ENCODE measurements at places on chromosomes 6 and 20.

- DNase-seq: no peak
Observed at GRCh38 chr6:168560126-168560525, 119.1 kb downstream of the SMOC2 start.

DNA sequence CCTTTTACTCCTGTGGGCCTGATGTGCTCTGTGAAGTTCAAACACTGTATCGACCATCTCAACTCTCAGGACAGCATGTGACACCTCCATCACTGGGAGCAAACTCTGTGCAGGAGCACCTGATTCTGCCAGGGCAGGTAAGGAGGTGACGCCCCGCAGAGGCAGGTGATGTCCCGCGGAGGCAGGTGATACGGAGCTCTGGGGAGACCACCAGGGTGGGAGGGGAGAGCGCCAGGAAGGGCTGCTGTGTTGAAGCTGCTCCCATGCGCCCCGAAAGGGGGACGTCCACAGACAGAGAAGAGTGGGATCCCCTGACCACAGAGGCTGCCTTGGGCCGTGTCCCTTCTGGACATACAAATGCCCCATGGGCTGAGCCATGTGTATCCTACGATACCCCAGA is 58.3 kb downstream of the DACT2 start:
- no peak for DNase-seq

DNA sequence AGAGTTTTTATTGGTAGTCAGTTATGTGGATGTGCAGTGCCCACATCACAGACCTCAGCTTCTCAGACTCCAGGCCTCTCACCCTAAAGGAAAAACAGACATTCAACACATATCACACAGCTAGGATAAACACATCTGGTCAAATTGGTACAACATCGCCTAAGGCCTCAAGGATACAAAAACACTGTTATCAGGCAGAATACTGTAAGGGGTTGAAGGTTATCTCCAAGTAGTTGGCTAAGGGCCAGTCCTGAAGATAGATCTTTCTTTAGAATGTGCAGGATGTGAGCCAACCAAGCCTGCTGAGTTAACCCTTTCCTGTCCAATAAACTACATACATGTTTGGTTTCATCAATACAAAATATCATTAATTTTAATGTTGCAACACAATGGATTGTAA is 308.4 kb upstream of the GJE1 start:
- no peak for DNase-seq

GRCh38 chr6:88143421-88144157 is 22.6 kb downstream of the CNR1 start:
- DNase-seq: no peak

DNA sequence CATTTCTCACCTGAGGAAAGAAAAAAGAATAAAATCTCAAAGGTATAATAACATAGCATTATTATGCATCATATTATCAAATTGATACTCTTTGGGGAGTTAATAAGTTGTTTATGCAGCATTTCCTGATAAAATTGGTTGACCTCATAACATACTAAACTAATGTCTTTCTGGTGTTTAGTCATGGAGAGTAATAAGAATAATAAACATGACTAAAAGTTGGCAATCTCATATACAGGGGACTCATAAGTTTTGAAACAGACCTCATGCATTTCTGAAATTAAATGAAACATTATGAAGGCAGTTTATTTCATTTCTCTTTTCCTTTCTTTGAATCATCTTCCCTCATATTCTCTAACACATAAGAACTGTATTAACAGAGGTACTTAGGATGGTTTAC is 60.5 kb upstream of the PRDM1 start:
- no peak for DNase-seq

GRCh38 chr6:28410767-28411166 is 11.2 kb upstream of the ZSCAN12 start:
- DNase-seq: no peak

GRCh38 chr6:40440053-40440452 is 147.1 kb downstream of the LRFN2 start:
- no peak for DNase-seq

GRCh38 chr6:15170126-15170525 is 75.7 kb upstream of the JARID2 start:
- DNase-seq: no peak

GRCh38 chr6:71204741-71205140 is 83.9 kb upstream of the OGFRL1 start:
- no peak for DNase-seq

DNA sequence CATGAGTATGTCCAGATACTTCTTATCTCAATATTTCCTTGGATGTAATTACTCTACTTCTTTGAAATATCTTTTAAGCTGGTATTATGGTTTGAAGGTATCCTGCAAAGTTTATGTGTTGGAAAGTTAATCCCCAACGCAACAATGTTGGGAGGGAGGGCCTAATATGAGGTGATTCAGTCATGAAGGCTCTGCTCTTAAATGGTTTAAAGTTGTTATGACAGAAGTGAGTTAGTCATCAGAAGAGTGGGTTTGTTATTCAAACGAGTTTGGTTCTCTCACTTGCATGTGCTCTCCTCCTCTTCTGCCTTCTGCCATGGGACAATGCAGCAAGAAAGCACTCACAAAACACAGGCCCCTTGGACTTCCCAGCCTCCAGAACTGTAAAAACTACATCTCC is 176.3 kb downstream of the KCNQ5 start:
- no peak for DNase-seq

DNA sequence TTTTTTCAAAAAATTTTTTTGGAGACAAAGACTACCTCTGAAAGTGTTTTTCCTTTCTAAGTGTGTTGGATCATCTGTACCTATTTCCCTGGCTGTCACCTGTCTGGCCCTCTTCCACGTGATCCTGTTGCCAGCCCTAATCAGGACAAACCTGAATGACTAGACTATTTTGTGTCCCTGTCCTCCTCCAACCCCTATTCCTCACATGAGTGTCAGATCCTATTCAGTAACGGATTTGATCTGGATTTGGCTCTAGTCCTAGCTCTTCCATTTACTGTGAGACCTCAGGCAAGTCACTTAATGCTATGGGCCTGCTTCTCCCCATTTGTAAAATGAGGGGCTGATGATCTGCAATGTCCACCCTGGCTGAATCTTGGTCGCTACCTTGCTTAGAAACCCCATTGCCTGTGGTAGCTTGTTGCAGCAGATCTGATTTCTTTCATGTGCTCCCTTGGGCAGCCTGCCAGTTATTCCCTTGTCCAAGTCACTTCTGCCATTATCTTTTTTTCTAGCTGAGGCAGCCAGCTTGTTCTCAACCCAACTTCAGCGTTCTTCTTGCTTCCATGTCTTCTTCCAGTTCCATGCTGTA is 4.8 kb downstream of the PHF20 start:
- DNase-seq: no peak

DNA sequence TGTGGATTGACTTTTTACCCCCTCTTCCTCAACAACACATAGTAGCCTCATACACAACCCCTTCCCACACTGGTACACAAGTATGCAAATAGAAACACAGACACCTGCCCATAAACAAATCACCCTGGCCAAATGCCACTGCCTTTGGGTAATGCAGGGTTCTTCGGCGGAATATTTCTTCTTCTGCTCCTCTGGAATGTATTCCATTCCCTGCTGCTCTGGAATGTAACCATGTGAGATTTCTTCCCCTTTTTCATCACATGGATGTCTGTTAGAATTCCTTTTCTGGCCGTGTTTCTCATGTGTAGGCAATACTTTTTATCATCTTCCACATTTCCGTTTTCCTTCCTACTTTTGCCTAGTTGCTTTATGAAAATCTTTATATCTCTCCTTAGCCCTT is 76.1 kb upstream of the TPD52L1 start:
- DNase-seq: no peak

GRCh38 chr6:87349896-87350295 is 5.3 kb downstream of the C6orf163 start:
- no peak for DNase-seq

DNA sequence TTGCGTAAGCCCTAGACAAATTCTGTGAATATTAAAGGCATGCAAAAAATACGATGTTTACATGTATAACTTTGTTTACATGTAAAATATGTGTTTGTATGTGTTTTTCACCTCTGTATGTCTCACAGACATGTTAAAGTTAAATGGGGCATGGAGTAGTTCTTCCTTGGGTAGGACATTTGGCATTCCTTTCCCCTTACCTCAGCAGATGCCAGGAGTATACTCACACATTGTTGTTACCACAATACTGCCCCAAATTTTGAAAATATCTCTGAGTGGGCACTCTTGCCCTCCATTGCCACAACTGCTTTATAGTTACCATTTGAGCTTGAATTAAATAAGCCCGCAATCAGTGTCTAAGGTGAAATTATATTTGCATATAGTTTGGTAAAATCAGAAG is 147.5 kb downstream of the MYO6 start:
- no peak for DNase-seq

DNA sequence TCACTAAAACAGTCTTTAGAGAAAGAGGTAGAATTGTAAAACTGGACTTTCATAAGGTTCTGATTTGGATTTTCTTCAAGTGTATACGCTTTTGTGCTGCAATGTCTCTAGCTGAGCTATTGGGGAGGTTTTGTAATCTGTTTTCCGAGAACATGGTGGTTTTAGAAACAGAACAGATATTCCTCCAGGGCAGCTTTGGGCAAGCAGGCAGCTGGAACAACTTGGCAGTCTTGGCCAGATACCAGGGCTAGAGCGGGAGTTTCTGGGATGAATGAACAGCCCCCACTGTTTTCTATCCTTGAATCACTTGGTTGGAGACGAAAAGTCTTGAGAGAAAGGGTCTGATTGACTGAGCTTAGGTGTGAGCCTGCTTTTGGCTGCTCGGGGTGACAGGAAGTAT is 17.1 kb upstream of the ARMC2 start:
- DNase-seq: no peak

DNA sequence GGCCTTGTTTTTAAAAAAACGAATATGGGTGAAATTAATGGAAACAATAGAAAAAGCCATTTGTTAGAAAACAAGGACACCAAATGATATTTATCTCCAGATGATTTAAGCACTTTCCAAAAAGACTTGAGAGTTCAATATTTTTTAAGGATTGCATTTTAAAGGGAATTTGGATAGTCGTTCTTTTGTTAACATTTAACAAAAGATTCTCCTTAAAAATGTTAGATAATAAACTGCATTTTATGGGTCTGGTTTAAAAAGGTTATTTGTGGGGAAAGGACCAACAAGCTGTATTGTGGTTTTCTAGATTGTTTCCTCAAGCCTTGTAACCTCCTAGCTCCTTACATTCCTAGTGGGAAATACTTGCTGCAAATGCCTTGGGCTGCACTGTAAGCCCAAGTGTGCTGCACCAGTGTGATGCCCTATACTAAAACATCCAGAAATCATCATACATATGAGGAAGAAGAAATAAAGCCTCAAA is 1.5 kb upstream of the PHIP start:
- DNase-seq: no peak

DNA sequence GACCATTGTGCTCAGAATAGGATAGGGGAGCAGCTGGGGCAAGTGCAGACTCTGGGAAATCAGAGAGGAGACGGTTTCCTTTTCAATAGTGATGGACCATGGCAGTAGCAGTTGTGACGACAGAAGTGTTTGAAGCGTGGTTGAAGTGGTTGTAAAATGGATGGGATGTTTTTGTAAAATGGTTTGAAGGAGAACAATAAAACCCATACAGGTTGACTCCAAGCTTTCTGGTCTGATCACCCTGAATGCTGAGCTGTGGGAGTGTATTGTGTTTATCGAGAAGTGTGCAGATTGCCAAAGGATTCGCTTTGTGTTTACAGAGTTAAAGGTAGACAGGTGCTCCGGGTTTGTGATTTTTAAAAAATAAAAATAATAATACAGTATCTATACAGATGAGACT is 255.2 kb upstream of the SULF2 start:
- DNase-seq: no peak

- no peak for DNase-seq
Observed at GRCh38 chr20:3077618-3078134, 6.3 kb downstream of the OXT start.

- no peak for DNase-seq
Observed at GRCh38 chr6:39037082-39037508, 11.5 kb upstream of the GLP1R start.

GRCh38 chr20:59835057-59835447 is 98.4 kb downstream of the SYCP2 start:
- DNase-seq: no peak

- no peak for DNase-seq
Observed at GRCh38 chr6:66526061-66526460, 819.0 kb upstream of the EYS start.

GRCh38 chr20:37379967-37380828 is 34.3 kb downstream of the SRC start:
- DNase-seq: no peak

- no peak for DNase-seq
Observed at GRCh38 chr6:45946887-45947286, 68.8 kb downstream of the CLIC5 start.

DNA sequence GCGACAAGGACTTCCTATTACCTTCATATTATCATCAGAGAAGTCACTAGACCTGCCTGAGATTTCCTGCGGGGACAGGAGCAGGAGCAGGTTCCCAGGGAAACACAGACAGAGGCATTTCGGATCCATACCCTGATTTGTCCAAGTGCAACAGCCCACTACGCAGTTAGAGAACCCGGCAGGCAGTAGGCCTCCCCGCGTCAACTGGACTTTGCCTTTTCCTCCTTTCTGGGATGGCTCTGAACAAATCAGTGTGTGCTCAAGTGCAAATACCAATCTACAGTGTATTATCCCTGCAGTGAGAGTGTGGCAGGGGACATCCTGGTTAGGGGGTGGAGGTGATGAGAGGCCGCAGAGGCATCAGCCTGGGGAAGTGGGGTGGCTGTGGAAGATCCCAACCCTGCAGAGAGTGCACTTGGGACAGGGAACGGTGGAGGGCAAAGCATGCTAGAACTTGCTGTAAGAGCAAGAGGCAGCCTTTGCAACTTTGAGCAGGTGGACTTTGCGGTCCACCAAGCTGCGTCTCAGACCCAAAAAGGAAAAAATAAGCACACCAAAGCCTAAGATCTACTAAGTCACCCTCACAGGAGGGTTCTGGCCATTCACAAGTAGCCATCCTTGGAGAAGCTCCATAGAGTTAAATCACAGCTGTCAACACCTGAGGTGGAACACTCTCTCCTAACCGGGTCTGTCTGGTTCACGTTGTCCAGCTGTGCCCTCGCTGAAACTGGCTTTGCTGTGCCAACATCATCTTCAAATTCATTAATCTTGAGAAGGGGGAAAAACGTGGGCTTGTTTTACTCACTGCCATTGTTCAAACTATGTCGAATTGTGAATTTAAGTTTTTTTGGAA is 159.1 kb downstream of the ZDHHC14 start:
- DNase-seq: no peak

DNA sequence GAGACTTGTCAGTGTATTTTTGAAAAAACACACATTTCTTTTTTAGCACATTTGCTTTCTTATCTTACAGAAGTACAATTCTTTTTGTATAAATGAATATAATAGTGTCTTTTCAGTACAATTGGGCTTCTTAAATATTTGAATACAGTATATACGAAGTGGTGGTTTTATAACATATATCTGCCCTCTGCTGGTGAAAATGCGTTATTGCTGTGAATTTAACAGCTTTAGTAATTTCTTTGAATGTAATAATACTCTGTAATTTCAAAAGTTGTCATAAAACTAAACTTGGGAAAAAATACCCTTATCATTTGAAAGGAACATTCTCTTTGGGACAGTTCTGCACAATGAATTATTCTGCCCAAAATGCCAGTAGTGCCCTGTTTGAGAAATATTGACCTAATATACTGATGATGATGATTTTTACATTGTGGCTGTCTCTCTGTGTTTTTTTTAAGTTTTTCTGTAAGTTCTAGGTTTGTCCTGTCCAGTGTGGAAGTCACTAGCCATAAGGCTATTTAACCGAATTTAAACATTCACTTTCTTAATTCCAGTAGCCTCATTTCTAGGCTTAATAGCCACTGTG is 19.0 kb downstream of the SMAP1 start:
- DNase-seq: no peak
